ENCODE measurements at places on chromosomes 13 and 19.

- no peak for DNase-seq
Observed at GRCh38 chr13:30438286-30438685, 16.0 kb downstream of the UBE2L5 start.

- DNase-seq, result no peak
Observed at GRCh38 chr13:92175330-92175729, 776.9 kb downstream of the GPC5 start.

DNA sequence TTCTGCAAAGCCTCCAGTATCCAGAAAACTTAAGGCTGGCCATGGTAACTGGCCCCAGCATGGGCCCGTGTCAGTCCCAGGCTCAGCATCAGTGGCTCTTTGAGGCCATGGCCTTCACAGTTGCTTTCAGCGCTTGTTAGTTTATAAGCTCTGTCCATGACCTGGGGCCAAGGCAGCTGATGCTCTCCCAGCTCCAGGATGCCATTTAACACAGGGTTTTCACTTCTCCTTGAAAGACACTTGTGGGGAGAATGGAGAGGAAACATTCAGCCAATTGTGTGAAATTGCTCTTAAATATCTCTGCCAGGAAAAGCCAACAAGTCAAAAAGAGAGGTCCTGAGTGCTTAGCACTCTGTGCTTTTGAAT is 321.3 kb downstream of the FOXO1 start:
- DNase-seq, result no peak

DNA sequence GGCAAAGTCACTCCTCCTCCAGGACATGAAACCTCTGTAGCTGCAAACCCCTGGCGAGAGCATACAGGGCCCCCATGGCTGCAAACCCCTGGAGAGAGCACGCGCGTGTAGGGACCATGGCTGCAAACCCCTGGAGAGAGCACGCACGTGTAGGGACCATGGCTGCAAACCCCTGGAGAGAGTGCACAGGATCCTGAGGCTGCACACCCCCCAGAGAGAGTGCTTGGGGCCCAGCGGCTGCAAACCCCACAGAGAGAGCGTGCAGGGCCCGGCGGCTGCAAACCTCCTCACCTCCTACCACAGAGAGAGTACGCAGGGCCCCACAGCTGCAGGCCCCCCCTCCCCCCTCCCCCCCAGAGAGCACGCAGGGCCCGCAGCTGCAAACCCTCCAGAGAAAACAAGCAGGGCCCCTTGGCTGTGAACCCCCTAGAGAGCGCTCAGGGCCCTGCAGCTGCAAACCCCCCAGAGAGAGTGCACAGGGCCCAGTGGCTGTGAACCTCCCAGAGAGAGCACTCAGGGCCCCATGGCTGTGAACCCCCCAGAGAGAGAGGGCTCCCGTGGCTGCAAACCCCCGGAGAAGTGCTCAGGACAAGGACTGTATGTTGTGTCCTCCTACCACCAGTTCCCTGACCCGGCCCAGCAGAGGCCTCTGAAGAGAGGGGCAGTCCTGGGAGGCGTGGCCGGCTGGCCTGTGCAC is 7.3 kb downstream of the ADPRHL1 start:
- DNase-seq, result no peak

- DNase-seq, result no peak
Observed at GRCh38 chr13:104757712-104758111, 1691.5 kb upstream of the SLC10A2 start.

- no peak for DNase-seq
Observed at GRCh38 chr13:97492257-97492656, 58.3 kb downstream of the RAP2A start.

GRCh38 chr13:38872693-38873092 is 117.9 kb downstream of the STOML3 start:
- peak; percentile 17 for DNase-seq

GRCh38 chr13:97376981-97377380 is 57.0 kb upstream of the RAP2A start:
- DNase-seq, result no peak

GRCh38 chr19:46975925-46976782 is 43.5 kb upstream of the NPAS1 start:
- no peak for DNase-seq

DNA sequence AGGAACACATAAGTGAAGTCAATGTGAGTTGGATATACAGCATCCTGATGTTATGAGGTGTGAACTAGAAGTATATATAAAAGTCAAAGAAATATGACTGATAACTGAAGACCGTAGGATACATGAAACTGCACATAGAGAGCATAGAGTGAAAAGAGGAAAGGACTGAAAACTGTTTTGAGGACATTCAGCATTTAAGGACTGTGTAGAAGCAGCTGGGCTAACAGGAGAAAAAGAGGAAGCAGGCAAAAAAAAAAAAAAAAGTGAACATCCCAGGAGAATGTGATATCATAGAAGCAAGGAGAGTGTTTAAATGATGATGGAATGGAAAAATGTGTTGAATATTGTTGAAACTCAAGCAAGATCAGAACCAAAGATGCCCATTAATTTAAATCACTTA is 363.5 kb downstream of the PCDH20 start:
- no peak for DNase-seq

DNA sequence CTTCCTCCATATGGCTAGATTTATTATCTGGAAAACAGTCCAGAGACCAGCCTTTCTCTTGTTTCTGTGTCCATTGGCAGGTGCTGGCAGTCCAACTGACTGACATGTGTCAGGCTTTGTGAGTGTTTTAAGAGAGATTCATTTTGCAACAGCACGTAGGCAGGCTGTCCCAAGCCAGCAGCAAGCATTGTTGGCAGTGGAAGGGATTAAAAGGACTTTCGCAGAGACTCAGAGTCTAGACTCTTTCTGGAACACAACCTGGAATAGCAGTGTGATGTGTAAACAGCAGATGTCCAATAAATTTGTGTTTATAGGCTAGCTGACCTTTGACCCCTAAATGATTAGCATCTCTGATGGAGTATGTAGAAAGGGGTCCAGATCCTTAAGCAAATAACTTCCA is 222.2 kb upstream of the SERP2 start:
- DNase-seq, result no peak

GRCh38 chr13:75760131-75761021 is 124.2 kb downstream of the LMO7 start:
- DNase-seq, result peak; percentile 27

GRCh38 chr19:22503524-22503923 is 81.4 kb upstream of the ZNF98 start:
- DNase-seq, result no peak

DNA sequence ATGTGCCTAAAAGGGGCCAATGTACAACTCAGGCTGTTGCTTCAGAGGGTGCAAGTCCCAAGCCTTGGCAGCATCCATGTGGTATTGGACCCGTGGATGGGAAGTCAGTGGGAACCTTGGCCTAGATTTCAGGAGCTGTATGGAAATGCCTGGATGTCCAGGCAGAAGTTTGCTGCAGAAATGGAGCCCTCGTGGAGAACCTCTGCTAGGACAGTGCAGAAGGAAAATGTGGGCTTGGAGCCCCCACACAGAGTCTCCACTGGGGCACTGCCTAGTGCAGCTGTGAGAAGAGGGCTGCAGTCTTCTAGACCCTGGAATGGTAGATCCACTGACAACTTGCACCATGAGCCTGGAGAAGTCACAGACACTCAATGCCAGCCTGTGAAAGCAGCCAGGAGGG is 28.5 kb downstream of the GPC5 start:
- no peak for DNase-seq

DNA sequence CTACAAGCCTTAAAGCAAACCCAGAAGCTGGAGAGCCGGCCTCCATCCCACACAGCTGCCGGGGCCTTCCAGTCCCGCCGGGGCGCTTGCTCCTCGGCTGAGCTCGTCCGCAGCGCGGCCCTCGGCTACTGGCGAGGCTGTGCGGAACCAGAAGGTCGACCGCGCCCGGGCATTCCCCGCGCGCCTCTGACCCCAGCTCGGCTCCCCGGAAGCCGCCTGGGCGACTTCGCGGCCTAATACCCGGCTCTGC is 863 bp downstream of the ANKRD10 start:
- no peak for DNase-seq

GRCh38 chr13:71659404-71659803 is 207.6 kb downstream of the DACH1 start:
- no peak for DNase-seq

- no peak for DNase-seq
Observed at GRCh38 chr13:59587971-59588716, 575.6 kb downstream of the DIAPH3 start.

- DNase-seq, result no peak
Observed at GRCh38 chr13:22287343-22287920, 616.6 kb downstream of the FGF9 start.

GRCh38 chr13:24709186-24709913 is 29.1 kb downstream of the ATP12A start:
- DNase-seq, result peak; percentile 72

GRCh38 chr19:2274931-2275535 is 6.9 kb downstream of the PEAK3 start:
- peak; percentile 53 for DNase-seq

DNA sequence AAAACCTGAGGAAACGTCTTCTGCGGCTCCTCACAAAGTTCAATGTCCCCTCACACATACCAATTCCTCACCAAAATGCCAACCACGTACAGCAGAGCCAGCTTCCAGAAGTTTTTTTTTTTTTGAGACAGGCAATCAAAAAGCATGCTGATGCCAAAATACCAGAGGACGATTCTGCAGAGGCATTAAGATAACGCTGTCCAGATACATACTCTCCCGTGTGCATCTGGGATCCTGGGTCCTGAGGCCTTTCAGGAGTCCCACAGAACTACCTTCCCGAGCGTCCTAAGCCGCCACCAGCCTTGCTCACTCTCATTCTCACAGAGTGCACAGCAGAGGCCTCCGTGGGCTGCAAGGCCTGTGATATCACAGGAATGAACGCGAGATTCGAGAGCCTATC is 5.0 kb downstream of the DCUN1D2 start:
- no peak for DNase-seq

DNA sequence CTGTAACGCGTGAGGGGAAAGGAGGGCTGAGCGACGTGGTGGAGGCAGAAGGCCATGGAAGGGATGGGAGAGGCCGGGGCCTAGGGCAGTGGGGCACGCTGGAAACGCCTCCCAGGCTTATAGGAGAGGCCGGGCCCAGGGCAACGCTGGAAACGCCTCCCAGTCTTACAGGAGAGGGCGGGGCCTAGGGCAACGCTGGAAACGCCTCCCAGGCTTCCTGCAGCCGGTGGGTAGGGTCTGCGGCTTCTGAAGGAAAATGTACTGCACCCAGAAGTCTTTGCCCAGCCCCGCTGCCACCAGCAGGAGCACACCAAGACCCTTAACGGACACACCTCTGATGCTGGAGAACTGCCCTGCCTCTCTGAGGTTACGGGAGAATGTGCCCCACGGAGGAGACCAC is 9.1 kb downstream of the CACTIN start:
- no peak for DNase-seq

GRCh38 chr13:93903909-93904308 is 575.6 kb downstream of the DCT start:
- no peak for DNase-seq

DNA sequence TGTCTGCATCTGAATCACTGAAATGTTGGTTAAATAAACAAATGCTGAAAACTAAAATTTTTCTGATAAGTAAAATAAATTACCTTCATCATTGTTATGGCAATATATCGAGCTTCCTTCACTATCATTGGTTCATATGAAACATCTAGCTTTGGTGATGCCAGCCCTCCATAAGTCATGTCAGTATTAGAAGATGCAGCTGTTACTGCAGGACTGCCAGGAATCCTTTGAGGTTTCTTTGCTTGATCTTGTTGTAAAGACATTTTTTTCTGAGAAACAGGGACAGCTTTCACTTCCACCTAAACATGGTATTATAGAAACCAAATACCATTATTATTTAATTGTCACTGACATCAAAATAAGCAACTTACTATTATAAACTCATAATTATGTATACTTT is 123.7 kb upstream of the FBXL3 start:
- no peak for DNase-seq

DNA sequence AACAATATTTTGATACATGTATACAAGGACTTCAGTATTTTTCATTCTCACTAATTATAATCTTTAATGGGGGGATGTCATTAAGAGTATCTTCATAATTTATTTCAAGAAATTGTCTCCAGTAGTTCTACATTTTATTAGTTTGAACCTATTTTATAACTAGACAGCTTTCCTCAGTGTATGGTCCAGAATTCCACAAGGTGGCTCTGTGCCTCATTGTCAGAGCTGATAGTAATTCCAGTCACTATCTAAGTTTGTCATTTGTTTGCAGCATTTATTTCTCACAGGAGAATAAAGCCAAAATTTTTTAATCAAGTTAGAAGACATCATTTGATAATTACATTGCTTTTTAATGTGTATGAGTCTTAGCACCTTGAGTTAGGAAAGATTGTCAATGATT is 1633.0 kb upstream of the PCDH20 start:
- no peak for DNase-seq

GRCh38 chr19:3220576-3220975 is 3.9 kb upstream of the CELF5 start:
- DNase-seq, result no peak

DNA sequence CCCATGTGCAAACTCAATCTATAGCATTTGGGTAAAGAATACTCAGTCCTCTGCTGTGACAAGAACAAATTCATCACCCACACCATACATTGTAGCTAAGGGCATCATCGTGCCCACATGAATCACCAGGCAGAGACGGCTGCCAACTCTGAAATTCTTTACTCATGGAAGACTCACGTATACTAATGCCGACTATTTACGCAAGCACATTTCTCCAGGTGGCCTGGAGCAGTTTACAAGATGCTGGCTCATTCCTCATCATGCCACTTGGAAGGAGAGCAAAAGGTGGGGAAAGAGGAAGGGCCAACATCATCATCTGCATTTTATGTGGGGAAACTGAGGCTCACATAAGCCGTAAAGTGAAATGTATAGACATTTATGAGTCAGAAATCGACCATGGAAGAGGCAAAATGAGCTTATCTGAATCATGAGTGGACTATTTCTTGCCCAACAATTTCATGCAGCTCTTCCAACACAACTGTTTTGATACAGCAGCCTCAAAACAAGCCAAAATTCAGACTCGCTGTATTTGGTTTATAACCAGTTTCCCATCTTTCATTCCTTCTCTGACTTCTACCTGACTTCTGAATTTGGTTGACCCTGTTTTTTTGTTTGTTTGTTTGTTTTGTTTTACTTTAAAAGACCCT is 213.9 kb upstream of the SERP2 start:
- no peak for DNase-seq

DNA sequence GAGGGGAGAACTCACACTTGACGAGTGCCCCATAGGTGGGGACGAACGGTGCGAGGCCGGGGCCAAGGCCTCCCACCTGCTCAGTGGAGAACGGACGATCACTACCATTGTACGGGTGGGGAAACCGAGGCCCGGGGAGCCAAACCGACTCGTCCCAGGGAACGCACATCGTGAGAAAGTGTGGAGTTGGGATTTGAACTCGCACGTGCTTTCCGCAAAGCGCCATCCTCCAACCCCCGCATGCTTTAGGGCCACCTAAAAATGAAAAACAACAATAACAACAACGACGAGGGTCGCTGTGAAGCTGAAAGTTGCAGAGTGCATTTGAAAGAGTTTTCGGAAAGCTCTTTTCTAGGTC is 458 bp downstream of the ARHGEF1 start:
- no peak for DNase-seq

Data from CD4-positive, alpha-beta T cell treated with Interleukin-21 for 1 hour (primary cell).